Activated T-cell treated with anti-CD3 and anti-CD28 coated beads, Interleukin-2, amount 50 U/mL, for 48 hours (primary cell): ENCODE measurements at places on chromosomes 3 and 15.
A peak's percentile ranks its signal among the peaks of the same experiment; 100 is the strongest.

- DNase-seq, result peak; percentile 47
Observed at GRCh38 chr15:25810631-25811091, 52.5 kb downstream of the ATP10A start.

- DNase-seq, result no peak
Observed at GRCh38 chr3:131669600-131669999, 166.8 kb upstream of the MRPL3 start.

GRCh38 chr3:188842639-188843038 lies 329.1 kb upstream of the TPRG1 start:
- DNase-seq, result no peak

GRCh38 chr15:76994496-76994895 lies 430 bp upstream of the PSTPIP1 start:
- no peak for DNase-seq

GRCh38 chr15:66799242-66799641 lies 97.2 kb downstream of the SMAD6 start:
- DNase-seq, result no peak

DNA sequence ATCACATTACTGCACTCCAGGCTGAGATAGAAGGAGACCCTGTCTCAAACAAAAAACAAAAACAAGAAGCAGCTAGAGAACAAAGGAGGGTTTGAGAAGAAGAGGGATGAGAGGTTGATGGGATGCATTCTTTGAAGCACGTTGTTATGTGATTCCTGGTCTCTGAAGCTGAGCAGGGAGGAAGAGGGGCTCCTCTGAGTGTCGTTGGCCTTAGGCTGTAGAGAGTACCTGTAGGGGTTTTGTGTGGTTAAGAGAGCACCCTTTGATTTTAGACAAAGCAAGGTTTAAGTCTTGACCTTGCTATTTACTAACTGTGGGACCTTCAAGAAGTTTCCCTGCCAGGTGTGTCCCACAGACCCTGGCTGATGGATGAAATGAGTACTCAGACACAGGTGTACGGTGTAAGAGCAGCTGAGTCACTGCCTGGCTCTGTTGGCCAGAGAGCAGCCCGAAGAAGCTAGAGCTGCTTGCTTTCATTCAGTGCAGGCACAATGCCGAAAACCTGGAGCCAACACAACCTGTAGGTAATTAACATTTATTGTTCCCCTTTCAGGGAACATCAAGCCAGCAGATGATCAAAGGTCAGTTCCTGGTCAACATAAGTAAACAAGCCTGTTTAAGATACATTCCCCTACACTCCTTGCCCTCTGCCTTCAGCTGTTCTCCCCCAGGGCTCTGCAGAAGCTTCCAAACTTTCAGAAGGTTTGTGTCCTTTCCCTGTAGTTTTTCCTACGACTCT lies 67.2 kb downstream of the LRRK1 start:
- no peak for DNase-seq

- DNase-seq, result no peak
Observed at GRCh38 chr15:40006003-40006402, 33.0 kb downstream of the SRP14 start.

DNA sequence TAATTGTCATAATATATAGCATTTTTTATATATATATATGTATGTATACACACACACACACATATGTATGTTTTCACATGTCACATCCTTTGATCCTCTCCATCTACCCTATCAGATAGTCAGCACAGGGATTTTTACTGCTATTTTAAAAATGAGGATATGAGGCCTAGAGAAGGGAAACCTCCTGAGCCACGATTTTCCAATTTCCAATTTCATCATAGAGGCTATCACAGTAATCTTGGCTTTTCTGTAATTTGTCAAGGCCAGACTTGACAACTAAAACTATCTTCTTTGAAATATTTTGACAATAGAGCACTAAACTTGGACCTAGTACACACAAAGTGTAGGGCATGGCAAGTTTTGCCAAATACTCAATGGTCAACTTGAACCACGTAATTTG lies 42.5 kb downstream of the IL1RAP start:
- DNase-seq, result no peak

- DNase-seq, result no peak
Observed at GRCh38 chr3:81728766-81729544, 32.5 kb downstream of the GBE1 start.

DNA sequence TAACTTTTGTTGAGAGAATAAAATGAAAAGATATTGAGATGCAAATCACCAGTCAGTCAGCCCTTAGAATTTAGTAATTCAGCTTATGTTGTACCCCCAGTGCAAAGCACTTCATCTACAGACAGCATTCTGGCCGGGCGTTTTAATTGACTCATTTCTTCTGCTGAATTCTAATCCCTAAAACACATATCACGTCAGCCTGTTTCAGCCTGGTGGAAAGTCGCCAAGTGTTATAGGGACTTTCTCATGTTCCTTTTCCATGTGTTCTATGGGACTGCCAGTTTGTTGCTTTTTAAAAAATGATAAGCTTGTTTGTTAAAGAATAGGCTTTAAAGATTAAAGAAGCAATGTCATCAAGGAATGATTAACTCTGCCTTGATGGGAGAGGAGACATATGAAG lies 169.7 kb upstream of the BFSP2 start:
- no peak for DNase-seq

- no peak for DNase-seq
Observed at GRCh38 chr3:88480822-88481221, 331.1 kb downstream of the C3orf38 start.

GRCh38 chr3:40333416-40333815 lies 23.9 kb downstream of the EIF1B start:
- DNase-seq, result no peak

DNA sequence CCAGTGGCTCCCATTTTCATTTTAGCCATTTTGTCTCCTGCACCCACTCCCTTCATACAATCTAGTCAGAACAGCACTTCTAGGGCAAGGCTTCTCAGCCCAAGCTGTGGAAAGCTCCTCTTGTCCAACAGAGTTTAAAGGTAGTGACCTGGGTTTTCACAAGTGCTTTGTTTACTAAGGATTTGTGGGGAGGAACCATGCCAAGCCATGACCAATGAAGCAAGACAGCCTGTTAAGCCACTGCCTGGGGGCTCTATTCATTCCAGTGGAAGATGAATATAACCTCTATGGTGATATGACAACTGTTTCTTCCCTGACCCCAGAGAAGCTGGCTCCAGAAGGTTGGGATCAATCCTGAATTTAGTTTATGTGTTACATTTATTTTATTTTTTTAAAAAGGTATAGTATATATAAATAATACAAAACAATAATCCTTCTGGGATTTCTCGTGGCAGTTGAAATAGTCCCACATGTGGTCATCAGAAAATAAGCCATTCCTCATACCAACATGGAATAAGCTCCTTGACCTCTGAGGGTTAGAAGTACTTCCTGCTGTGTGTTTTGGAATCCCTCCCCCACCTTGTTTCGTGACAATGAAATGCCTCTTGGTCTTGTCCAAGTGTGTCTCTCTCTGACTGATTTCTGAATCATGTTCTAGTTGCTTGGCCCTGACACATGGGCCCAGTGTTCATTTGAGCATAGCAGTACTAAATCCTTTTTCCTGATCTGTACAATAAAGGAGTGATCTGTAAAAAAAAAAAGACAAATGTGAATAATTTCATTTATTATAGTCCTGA lies 13.3 kb upstream of the THUMPD3 start:
- DNase-seq, result no peak

- no peak for DNase-seq
Observed at GRCh38 chr3:54731732-54732445, 196.0 kb downstream of the LRTM1 start.

- no peak for DNase-seq
Observed at GRCh38 chr3:45001738-45002137, 24.4 kb upstream of the CLEC3B start.

GRCh38 chr3:187628169-187628568 lies 42.0 kb downstream of the SST start:
- DNase-seq, result no peak

- no peak for DNase-seq
Observed at GRCh38 chr15:101446518-101447167, 42.9 kb downstream of the PCSK6 start.

DNA sequence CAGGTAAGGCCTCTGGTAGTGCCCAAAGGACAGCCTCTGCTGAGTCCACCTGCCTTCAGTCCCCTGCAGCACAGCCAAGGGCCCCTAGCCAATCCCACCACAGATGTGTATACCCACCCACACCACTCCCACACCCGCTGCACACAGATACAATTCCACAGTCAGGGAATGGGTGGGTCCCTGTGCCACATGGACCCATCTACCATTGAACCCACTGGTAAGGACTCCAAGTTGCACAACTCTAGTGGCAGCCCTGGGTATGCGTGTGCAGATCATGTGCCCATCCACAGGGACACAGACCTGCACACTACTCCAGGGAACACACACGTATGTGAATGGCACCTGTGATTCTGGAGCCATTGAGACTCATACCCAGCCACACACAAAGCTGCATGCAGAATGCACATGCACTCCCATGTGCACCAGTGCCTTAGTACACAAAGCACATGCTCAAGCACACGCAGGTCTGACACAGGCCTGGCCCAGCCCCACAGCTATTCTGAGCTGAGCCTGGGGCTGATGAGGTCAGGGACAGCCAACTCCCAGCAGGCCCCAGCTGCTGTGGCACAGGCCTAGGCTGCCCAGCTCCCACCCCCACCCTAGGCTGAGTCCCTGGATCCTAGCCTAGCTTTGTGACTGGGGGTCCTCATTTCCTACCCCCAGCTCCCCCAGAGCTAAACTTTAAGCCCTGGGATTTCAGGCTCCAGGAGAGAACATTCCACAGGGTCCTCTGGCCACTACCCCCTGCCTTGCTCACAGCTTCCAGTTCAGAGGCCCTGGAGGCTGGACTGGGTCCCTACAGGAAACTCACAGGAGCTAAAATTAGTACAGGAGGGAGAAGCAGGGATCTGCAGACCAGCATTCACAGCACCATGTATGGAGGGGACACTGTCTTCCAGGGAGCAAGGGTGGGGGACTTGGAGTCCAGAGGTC lies 2.7 kb upstream of the ALS2CL start:
- DNase-seq, result no peak

- no peak for DNase-seq
Observed at GRCh38 chr3:32592696-32593353, 22.2 kb upstream of the DYNC1LI1 start.

GRCh38 chr3:105610473-105610872 lies 243.8 kb downstream of the ALCAM start:
- DNase-seq, result no peak

DNA sequence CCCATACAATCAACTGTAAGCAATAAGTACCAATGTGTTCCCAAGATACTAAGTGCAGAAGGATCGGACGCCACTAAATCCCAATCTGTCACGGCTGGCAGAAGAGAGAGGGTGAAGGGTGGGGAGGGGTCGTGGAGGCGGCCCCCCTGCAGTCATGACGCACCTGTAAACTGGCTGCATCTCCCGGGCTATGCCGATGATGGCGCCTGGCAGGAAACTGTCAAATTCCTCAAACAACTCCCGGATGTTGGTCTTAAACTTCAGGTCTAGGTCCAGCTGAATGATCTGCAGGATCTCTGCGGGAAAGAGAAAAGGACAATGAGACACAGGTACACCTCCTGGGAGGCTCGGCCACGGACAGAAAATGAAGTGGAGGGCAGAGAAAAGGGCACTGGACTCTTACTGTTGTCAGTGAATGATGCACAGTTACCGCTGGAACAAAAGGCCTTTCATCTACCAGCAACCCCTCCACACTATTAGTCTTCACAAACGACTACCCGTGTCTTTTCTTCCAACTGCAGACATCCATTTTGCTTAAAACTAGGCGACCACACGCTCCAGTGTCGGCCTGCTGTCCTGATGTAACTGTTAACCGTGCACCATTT lies 114.6 kb downstream of the XXYLT1 start:
- DNase-seq, result no peak

DNA sequence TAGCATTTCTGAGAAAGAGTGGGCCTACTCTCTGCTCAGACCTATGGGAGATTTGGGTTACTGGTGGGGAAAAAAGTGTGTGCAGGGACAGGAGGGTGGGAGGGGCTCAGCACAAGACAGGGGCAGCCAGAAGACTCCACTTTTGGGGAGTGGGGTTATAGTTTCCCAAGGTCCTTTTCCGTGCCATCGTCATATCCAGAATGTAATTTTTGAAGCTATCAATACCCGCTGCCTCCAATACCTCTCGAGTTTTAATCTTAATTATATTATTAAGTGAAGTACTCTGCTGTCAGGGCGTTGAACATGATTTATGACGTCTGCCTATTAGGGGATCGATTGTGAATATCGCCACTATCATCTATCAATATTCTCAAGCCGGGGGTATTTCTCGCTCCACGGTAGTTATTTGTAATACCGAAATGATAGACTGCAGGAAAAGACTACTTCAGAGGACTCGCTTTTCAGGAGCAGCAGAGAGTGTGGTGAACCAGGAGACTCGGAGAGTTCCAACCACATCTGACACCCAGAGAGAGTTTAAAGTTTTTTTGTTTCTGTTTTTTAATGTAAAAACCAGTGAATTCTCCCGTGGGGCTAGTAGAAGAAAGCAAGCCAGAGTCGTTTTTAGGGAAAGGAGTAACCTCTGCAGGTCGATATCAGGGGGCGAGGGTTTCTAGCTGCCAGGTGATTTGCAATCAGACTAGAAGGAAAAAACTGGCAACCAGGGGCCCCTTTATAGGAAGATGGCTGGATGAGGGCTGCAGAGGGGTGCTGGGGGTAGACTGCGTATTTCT lies 20.6 kb downstream of the NR2F2 start:
- DNase-seq, result no peak

GRCh38 chr3:34066328-34066727 lies 267.9 kb downstream of the PDCD6IP start:
- DNase-seq, result no peak

DNA sequence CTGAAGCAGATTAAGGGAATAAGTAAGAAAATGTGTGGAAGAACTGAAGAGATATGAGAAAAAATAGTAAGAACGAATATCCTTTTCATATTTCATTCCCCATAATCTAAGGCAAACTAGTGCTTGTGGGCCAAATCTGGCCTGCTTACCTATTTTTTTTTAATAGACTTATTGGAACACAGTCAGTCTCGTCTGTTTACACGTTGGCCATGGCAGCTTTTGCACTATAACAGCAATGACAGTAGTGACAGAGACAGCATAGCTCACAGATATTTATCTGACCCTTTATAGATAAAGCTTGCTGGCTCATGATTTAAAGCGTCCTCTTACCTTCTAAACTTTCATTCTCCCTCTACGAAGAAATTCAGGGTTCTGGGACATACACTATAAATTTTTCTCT lies 50.0 kb upstream of the CDAN1 start:
- no peak for DNase-seq

DNA sequence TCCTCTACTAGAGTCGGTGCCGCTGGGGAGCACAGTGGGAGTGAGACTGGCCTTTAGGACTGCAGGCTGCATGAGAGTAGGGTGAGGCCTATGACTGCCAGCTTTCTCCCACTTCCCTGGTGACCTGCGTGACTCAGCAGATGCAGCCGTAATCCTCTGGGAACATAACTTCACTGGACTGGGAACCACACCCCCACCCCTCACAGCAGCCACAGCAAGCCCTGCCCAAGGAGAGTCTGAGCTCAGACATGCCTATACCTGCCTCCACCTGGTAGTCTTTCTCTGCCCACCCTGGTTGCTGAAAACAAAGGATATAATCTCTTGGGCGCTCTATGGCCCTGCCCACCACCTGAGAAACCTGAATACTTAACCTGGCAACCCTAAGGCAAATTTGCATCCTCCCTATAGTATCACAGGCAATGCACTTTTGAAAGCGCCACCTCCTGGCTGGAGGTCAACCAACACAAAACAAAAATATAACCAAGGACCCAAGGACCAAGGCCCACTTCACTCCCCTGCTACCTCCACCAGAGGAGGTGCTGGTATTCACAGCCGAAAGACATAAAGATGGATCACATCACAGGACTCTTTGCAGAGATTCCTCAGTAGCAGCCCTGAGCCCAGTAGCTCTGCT lies 308.9 kb downstream of the CTNNB1 start:
- no peak for DNase-seq

- DNase-seq, result no peak
Observed at GRCh38 chr3:163543662-163544061, 1534.6 kb downstream of the SI start.
